ENCODE measurements at places on chromosomes 4 and X.

GRCh38 chrX:49844611-49845010, 15.5 kb downstream of the PAGE4 start:
- no peak for DNase-seq

- DNase-seq = no peak
Observed at GRCh38 chr4:75179510-75179909, 246.6 kb downstream of the PARM1 start.

GRCh38 chr4:74544655-74545361, 99.9 kb downstream of the AREG start:
- DNase-seq = no peak

DNA sequence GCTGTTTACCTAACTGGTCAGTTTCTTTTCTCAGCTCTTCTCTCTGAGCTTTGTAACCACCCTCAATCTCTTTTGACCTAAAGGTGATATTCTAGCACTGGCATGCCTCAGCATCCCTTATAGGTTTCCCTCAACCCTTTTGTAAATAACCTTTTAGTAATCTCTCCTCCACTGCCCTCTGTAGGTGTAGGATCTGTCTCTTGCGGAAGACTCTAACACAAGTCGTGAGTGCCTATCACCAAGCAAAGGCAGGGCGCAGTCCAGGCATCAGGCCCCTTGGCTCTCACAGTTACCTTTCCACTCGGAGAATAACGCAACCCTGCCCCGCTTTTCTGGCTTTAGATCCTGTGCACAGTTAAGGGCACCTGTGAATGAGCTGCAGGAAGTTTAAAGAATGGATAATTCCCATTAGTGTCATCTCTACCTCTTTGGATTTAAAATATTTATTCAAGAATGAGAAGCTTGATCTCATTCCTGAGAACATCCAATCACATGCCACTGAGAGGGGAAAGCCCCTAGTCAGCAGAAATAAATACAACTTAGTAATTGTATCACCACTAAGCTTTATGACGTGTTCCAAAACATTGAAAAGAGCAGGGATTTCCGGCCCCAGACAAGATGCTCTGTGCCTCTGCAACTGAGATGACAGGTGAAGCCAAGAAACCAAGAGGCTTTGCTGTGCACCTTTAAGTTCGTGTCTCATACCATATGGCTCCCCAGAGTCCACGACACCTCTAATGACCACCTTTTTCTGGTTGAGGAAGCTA, 58.8 kb downstream of the SPINK2 start:
- DNase-seq = no peak

DNA sequence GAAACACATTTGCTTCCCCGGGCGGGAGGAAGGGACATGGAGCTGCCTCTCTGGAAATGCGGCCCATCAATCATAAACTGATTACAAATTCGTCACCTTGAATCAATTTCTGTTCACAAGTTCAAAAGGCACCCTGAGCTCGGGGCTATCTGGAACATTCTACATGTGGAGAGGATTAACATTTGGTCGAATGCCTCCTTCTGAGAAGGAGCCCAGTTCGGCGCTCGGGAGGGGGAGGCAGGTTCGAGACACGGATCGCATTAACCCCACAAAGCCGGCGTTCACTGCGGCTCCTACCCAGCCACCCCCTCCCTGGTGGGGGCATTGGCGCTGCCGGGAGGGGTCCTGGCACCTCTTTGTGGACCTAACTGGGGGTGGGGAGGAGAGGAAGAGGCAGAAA, 108.0 kb downstream of the CPZ start:
- DNase-seq = no peak

DNA sequence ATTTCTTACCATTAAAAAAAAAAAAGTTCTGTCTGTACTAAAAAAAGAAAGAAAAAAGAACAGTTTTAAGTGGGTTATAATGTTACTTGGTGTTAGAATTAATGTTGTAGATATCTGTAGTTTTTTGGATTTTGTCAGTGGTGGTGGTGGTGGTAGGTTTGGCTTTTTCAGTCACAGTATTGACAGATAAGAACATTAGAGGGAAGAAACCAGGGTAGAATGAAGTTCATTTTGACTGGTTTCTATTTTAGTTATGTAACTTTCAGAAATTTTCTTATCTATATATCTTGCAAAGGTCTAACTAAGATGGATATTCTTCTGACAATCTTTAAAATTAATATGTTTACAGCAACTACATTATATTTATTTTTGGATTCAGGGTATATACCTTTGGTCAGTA, 105.4 kb downstream of the FBXW7 start:
- DNase-seq = no peak

- peak; percentile 51 for DNase-seq
Observed at GRCh38 chr4:56728512-56728911, 47.4 kb upstream of the HOPX start.

DNA sequence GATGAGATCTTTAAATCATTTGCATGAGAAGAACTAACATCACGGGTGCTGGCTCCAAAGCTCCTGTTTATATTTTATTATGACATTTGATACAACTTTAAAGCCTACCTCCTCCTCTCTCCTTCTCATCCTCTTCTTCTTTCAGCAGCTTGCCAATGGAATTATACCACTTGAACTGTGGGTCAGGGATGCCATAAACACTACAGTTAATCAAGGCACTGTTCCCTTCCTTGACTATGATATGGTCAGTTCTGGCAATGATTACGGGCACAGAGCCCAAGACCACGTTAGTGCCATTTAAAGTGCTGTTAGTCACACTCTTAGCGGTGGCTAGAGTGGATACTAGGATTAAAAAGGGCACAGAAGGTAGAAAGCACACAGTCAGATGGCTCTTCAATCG, 20.7 kb downstream of the MFAP3L start:
- no peak for DNase-seq
